ENCODE measurements at places on chromosomes 3 and 15. TPM values are rescaled to one million over a fixed set of nuclear protein-coding genes. Genes with fewer than 3 reads are reported as not detected.

DNA sequence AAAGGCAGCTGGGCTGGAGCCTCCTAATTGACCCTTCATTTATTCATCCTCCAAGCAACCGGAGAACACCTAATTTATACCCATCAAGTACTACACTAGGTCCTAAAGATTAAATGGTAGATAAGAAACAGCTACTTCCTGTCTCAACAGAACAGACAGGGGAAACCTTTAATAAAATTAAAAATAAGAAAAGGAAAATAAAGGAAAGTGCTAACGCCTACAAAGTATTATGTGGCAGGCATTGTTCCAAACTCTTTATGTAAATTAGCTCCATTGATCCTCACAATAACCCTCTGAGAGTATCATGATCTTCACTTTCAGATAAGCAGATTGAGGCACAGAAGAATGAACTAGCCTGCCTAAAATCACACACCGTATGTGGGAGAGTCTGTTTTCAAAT, 139.5 kb downstream of the CNTN6 start:
- H3K4me3 ChIP-seq: no peak overlapping the region
- H3K27me3 ChIP-seq: no peaks in the 10 kb centered on the region
- no peak overlapping the region for H3K27ac ChIP-seq
- H3K4me1 ChIP-seq: no peaks in the 10 kb centered on the region
- DNase-seq: no peak

DNA sequence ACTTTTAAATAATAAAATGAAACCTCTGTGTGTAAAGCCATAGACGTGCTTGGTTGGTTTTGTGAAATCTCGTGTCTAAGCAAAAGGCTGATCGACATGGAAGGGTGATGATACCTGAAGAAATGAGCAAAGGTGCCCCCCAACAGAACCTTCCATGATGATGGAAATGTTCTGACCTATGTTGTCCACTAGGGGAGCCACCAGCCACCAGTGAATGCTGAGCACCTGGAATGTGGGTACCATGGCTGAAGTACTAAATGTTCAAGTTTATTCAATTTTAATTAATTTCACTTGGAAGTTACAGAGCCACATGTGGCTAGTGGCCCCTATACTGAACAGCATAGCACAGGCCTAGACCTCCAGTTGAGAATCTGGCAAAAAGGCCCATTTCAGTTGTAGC, 158.8 kb downstream of the POLR2M start:
- H3K27me3 ChIP-seq: no peaks in the 10 kb centered on the region
- H3K36me3 ChIP-seq: no peaks in the 10 kb centered on the region
- DNase-seq: peak; percentile 26
- no peak overlapping the region for H3K27ac ChIP-seq

GRCh38 chr15:62362608-62363007, 197.5 kb upstream of the C2CD4B start:
- DNase-seq: no peak
- no peaks in the 10 kb centered on the region for H3K36me3 ChIP-seq
- no peaks in the 10 kb centered on the region for H3K27me3 ChIP-seq
- no peak overlapping the region for H3K27ac ChIP-seq

SPINT1 gene
- 1.0 TPM for total RNA-seq
